ENCODE measurements at places on chromosomes 5 and 9.

- no peak for DNase-seq
These were observed 79.0 kb downstream of the ZNF462 start for GRCh38 chr9:106941916-106942315.

- DNase-seq: no peak
These were observed 1.5 kb downstream of the FCN1 start for GRCh38 chr9:134916161-134916665.

GRCh38 chr9:14159440-14160216, 154.3 kb downstream of the NFIB start:
- no peak for DNase-seq

DNA sequence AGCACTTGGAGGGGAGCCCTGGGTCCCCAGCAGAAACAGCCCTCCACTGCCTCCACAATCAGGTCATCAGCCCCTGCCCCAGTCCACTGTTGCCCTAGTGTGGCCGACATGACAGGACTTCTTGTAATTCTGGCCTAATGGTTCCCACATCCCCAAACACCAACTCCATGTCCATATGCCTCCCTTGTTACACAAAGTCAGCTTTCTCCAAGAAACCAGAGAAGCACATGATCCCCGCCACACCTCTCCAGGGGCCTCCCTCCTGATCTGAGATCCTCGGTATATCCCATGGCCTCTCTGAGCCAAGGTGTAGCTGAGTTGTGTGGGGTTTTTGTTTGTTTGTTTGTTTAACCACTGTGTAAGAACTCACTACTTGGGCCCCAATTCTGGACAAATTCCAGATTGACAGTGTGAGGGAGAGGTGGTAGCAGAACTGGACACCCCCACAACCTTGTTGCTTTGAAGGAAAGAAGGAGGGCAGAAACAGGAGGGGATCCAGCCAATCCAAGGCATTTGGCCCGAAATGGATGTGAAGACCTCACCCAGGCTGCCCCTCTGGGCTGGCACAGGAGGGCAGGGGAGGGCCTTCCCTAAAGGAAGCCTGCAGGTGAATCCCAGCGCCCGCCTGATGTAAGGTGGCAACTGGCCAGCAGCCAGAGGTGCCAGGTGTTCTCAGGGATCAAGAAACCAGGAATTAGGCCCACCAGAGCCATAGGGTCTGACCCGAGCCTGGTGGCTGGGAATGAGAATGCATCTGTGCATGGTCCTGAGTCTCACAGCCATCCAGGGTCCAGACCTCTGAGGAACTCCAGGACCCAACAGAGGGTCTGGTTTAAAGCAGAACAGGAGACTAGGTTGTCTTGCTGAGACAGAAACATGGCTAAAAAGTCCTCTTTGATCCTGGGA, 13.4 kb downstream of the IRF1 start:
- peak; percentile 74 for DNase-seq

GRCh38 chr9:92607088-92607487, 62.8 kb downstream of the IPPK start:
- no peak for DNase-seq

GRCh38 chr5:138753794-138754698, 821 bp downstream of the CTNNA1 start:
- DNase-seq: peak; percentile 72

GRCh38 chr9:128798896-128799295, 11.8 kb downstream of the TBC1D13 start:
- DNase-seq: no peak

DNA sequence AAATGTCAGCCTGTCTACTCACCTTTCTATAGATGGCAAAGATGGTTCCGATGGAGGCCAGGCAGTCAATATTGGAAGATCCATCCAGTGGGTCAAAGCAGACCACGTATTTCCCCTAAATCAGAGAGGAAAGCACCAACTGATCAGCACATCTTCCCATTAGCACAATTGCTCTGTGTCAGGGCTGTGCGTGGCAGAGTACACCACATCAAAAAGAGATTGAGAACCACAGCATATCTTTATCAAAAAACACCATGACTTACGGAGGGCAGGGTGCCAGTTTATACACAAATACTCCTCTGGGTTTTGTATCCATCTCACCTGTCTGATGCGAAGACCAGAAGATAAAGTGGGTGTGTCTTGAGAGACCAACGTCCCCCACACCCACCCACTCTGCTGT, 9.1 kb downstream of the FBP2 start:
- DNase-seq: no peak

GRCh38 chr5:138755084-138755748, 2.0 kb downstream of the CTNNA1 start:
- no peak for DNase-seq

- DNase-seq: no peak
These were observed 87.4 kb downstream of the ZNF608 start for GRCh38 chr5:124658867-124659557.

DNA sequence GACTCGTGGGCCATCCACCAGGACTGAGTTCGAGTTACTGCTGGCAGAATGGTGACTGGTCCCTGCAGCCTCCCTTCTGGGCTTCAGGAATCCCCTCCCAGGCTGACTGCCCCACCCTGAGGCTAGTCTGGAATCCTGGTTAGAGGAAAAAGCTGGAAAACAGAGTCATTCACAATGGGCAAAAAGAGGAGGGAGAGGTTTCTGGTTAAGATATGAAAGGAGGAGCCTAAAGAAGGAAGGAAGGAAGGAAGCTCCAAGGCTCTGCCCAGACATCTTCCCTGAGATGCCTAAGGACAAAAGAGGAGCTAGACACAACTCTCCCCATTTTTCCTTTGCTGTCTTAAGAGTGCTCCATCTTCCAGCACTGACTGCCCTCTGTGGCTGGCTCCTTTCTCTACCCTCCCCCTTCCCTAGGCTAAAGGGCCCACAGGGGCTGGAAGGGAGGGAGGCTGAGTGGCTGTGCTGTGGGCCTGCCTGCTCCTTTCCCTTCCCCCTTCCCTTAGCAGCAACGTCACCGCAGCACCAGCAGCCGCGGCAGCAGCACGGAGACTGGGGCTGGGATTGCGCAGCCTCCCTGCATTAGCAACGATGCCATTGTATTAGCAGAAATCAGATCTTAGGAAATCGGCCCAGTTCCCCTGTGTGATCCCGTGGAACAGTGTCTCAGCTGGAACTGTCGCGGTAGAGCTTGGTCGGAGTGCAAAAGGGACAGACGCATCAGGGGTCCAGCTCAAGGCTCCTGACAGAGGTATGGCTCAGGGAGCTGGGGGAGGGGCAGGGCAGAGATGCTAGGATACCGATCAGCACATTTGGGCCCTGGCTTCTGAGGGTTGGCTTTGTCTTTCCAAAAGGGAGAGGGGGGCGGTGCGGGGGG, 48.7 kb downstream of the RUSC2 start:
- peak; percentile 90 for DNase-seq

GRCh38 chr5:80963966-80964481, 3.9 kb downstream of the RASGRF2 start:
- DNase-seq: no peak

DNA sequence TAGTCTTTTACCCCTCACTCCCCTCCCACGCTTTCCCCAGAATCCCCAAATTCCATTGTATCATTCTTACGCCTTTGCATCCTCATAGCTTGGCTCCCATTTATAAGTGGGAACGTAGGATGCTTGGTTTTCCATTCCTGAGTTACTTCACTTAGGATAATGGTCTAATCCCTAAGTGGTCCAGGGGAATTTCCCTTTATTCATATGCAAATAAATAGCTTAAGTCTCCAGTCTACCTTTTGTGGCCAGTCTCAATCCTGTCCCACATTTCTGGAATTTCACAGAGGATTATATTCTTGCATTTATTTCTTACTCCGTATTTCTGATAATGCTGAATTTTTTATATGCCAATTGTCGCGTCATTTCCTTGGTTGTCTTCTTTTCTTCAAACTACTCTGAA, 245.6 kb upstream of the DAB2 start:
- no peak for DNase-seq

DNA sequence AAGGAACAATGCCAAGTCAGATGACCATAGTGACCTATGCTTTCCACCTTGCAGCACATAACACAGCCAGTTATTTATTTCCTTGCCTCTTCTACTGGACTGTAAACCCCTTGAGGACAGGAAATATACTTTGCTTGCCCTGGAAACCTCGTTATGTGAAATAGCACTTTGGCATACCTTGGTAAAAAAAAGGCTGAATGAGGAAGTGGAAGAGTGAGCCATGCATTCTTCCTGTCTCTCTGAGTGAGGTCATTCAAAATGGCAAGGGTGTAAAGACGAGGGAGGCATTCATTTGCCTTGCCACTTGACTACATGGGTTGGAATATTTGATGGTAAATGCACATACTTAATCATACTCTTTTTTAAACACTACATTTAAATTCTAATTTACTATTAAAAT, 42.8 kb upstream of the SVEP1 start:
- no peak for DNase-seq

DNA sequence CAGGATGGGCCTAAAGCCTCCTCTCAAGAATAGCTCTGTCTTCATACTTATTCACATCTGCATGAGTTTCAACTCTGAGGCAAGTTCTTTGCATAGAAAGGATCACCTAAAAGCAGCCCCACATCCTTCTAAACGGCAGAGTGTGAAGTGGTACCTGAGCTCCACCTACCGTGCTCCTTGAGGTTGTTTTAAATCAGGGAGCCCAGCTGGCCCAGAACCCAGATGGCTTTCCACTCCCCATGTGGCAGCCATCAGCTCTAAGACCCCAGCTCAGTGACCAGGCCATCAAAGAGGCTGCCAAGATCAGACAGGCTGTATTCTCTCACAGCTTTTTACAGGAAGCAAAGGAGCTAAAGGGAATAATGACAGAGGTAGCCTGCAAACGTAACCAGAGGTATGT, 299.3 kb downstream of the RASEF start:
- DNase-seq: no peak

DNA sequence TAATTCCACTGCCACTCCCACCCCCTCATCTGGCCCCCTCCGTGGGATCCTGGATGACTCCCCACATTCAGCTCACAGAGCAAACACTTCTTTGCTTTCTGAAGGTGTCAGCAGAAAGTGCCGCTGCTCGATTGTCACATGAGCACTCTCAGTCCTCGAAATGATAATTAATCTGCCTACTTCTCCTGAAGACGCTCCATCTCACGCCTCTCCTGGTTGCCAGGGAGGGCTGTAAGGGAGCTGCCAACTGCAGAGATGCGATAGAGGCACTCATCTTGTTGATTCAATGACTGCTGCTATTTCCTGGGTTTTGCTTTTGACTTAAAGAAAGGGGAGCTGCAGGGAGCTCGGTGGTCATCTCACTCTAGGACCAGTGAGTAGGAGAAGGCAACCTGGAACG, 206.5 kb downstream of the DAB2IP start:
- no peak for DNase-seq

- DNase-seq: no peak
These were observed 481.3 kb downstream of the DMRT2 start for GRCh38 chr9:1531424-1531823.

DNA sequence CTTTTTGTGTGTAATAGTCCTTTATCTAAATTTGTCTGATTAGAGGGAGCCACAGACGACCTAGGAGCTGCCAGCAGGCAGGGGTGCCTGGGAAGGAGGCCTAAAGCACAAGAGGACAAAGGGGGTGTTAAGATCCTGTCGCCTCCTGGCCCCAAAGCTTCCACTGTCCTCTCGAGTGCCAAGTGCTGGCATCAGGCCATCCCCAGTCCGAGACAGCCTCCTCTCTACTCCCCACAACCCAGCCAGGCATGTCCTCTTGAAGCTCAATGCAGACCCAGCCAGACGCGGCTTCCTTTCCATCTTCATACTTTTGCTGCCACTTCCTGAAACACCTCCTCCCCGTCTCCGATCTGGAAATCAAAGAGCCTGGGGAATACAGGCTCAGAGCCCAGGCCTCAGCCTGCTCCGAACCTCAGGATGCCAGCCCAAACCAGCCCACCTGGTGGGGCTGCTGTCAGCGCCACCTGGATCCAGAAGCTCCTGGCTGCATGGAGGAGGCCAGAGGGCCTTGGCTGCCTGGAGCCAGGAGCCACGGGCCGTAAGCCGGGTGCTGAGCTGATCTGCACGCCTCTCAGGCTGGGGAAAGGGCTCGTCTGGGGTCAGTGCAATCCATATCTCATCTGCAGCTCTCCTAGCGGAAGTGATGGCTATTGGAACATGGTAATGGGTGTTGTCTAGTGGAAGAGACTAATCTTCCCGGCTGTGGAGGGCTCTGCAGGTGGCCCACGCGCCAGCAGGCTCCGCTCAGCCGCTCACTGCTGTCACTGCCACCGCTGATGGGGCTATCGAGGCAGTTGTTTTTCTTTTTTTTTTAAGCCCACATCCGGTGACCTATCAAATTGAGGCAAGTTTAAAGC, 60.2 kb upstream of the FUBP3 start:
- DNase-seq: peak; percentile 31

GRCh38 chr5:56647099-56647850, 168.1 kb upstream of the MAP3K1 start:
- no peak for DNase-seq

GRCh38 chr5:80128141-80128540, 93.0 kb downstream of the THBS4 start:
- DNase-seq: peak; percentile 80

DNA sequence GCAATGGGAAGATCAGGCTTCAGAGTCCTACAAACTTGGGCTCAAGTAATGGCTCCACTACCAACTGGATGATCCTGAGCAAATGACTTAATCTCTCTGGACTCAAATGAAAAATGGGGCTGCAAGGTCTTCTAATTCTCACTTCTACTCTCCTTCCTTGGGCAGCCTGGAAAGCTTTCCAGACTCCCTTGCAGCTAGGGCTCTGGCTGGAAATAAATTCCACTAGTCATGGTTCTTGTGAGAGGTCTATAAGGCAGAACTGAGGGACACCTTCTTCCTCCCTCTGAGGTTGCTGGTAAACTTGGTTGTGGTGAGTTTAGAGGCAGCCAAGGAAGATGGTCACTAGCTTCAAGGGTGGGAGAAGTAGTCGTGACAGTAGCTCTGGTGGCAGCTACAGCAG, 18.6 kb downstream of the DCANP1 start:
- no peak for DNase-seq

DNA sequence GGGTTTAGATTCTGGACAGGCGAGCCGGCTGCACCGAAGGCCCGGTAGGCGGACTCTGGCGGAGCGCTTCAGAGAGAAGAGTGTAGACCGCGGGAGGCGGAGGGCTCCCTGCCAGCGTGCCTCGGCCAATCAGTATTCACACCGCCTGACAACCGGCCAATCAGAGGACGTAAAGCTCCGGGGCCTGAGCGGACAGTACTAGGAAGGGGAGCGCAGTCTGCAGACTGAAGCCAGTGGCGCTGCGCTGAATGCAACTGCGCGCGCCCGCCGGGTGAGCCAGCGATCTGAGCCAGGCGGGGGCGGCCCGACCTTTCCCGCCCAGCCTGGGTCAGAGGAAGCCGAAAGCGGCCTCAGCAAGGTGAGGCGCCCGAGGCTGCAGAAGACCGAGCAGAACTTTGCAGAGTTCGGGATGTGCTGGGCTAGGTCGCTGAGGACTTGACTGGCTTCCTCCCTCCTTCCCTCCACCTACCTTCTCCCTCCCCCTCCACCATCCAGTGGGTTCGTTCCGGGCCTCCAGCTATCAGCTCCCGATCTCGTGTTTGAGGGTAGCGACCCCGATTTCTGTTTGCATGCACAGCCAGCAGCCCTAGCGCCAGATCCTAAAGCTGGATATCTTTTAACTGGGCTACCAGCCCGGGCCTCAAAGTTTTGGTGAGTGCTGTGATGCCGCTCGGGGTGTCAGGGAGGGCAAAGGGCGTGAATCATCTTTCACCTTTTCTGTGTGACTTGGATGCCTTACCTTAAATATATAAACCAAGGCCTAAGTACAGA, at the start of gene DMRT2:
Gene DMRT2 (plus strand): TSS at position 233 of the 771 bp plus-strand sequence. CDS start 1,257 bp downstream, outside the sequence.
- peak; percentile 17 for DNase-seq

GRCh38 chr5:149651686-149652085, 70.4 kb downstream of the ARHGEF37 start:
- DNase-seq: no peak

All from ELF-1 (cell line).